ENCODE measurements at places on chromosomes 7 and 10.

DNA sequence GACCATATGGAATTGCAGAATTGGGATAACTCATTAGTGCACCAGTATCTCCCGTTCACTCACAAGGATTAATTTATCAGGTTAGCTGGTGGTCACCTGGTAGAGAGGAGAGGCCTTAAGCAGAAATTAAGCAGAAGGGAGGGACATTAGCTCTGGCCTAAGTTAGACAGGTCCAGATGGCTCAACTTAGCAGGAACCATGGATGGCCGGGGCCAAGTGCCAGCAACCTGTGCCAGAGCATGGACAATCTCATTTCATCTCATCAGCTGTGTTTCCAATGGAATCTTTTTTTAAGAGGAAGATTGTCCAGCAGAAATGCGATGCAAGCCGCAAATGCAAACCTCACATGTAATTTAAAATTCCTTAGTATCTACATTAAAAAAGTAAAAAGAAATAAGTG is 82.2 kb downstream of the JCAD start:
- DNase-seq = no peak

GRCh38 chr10:49106451-49106850 is 8.9 kb downstream of the VSTM4 start:
- DNase-seq = no peak

DNA sequence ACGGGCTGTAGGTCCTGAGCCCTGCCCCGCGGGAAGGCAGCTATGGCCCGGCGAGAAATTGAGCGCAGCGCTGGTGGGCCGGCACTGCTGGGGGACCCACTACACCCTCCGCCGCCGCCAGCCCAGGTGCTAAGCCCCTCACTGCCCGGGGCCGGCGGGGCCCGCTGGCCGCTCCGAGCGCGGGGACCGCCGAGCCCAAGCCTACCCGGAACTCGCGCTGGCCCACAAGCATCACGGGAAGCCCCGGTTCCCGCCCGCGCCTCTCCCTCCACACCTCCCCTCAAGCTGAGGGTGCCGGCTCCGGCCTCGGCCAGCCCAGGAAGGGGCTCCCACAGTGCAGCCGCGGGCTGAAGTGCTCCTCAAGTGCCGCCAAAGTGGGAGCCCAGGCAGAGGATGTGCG is 5.5 kb upstream of the CACUL1 start:
- no peak for DNase-seq

GRCh38 chr10:35827783-35828182 is 185.7 kb upstream of the FZD8 start:
- DNase-seq = no peak

- DNase-seq = no peak
Observed at GRCh38 chr7:64636386-64636785, 29.5 kb upstream of the ZNF107 start.

GRCh38 chr7:131008840-131009711 is 275.1 kb upstream of the KLF14 start:
- no peak for DNase-seq

DNA sequence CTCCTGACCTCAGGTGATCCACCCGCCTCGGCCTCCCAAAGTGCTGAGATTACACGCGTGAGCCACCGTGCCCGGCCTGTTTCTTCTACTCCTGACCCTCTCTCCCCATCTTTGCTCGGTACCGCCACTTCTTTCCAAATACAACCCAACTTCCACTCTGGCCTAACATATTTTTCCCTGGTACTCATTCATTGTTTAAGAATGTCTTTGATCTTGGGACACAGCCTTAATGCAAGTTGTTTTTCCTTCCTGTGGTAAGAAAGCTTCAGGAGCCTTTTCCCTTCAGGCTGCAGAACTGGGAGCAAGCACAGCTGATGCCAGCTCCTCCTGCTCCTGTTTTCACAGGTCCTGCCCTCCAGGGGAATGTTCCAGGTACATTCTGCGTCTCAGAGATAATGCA is 13.7 kb downstream of the CALML3 start:
- DNase-seq = no peak

GRCh38 chr7:29599026-29599425 is 35.4 kb downstream of the PRR15 start:
- no peak for DNase-seq

- DNase-seq = peak; percentile 73
Observed at GRCh38 chr10:97572214-97572989, at the start of gene ANKRD2. ANKRD2 (plus strand) TSS chr10:97572779; CDS start chr10:97572789, 10 bp downstream.

GRCh38 chr10:21501091-21501490 is 24.4 kb downstream of the SKIDA1 start:
- no peak for DNase-seq

DNA sequence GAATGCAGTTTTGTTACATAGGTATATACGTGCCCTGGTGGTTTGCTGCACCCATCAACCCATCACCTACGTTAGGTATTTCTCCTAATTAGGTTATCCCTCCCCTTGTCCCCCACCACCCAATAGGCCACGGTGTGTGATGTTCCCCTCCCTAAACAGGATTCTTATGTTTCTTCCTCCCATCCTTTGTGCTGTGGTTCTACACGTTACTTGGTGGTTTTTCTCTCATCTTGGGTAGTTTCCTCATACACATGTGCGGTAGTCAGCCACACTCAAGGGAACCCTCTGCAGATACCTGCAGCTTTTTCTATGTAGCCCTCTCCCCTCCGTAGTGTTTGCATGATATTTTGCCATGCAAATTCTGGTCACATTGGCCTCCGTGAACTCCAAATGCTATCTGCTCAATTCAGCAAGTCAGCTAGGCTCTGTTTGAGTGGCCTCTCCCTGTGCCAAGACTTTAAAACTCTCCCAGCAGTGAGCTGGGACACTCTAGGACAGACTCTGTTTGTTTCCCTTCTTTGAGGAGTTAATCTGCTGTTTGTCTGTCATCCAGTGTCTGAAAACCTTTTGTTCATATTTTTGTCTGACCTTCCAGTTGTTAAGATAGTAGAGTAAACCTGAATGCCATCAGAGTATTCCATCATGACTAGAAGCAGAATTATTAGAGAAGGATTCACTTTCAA is 41.0 kb downstream of the RABGEF1 start:
- no peak for DNase-seq

DNA sequence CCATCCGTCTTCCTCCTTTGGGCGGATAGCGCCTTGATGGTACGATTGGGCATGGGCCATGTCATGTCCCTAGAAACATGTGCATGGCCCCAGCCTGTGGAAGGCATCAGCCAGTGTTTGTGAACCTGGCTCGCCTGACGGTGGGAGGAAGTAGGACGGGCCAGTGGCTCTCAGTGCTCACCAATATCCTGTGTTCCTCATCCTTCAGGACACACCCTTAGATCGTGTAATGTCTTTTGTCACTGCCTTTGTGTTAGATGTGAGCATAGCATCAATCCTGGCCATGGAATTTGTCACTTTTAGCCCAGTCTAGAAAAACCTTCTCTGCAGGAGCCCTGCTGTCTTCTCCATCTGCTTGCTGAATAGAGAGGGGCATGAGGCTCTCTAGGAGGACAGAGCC is 77.6 kb downstream of the PFKFB3 start:
- DNase-seq = no peak

DNA sequence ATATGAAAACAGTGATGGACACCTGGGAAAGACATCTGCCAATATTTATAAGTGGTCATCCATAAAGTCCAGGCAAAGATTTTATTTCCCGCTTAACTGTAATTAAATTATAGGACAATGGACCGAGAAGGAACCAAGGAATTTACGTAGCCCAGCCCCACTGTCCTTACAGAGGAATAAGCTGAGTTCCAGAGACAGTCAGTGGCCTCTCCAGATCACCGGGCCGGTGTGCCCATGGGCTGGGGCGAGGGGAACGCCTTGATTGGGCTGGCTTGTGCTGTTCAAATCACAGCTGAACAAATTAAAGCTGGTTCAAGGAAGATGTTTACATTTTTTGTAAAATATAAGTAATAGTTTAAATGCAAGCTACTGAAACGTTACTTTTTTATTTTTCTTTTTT is 40.7 kb downstream of the PFKP start:
- DNase-seq = no peak

GRCh38 chr10:74827045-74827441 is 643 bp downstream of the KAT6B start:
- DNase-seq = no peak

GRCh38 chr7:40758590-40758989 is 623.8 kb downstream of the SUGCT start:
- DNase-seq = no peak

DNA sequence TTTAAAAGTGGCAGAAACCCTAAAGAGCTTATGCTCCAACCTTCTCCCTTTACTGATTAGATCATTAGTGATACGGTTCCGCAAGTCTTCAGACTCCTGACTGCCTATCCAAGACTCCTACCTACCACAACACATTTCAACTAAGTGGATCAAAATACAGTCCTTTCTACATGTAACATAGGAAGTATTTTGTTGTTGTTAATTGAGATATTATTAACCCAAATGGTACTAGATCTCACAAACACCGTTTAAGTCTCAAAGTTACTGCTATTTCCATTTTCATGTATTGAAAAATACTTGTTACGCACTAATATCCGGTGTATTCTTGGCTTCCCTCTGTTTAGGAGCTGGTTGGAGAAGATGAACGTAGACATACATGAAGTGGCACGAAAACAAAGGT is 1.1 kb downstream of the FAM237B start:
- DNase-seq = no peak

DNA sequence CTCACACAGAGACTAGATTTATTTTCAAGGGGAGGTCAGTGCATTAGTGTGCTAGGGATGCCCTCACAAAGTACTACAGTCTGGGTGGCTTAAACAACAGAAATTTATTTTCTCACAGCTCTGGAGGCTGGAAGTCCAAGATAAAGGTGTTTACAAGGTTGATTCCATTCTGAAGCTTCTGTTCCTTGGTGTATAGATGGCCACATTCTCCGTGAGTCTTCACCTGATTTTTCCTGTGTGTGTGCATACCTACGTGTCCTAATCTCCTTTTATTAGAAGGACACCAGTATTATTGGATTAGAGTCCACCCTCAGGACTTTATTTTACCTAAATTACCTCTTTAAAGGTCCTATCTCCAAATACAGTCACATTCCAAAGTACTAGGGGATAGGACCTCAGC is 91.7 kb upstream of the FRMD4A start:
- no peak for DNase-seq

DNA sequence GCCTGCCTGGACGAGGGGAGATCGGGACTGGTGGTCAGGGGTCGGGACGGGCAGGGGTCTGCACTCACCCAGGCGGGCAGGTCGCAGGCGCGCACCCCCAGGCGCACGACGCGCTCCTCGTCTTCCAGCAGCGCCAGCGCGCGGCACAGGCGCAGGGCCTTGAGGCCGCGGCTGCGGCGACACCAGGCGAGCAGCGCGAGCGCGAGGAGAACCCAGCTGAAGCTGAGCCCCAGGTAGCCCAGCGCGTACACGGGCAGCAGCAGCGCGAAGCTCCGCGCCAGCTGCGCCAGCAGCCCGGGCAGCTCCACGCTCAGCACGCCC is 328 bp downstream of the ESYT2 start:
- DNase-seq = no peak

- DNase-seq = no peak
Observed at GRCh38 chr7:30776971-30777370, 5.8 kb downstream of the MINDY4 start.

DNA sequence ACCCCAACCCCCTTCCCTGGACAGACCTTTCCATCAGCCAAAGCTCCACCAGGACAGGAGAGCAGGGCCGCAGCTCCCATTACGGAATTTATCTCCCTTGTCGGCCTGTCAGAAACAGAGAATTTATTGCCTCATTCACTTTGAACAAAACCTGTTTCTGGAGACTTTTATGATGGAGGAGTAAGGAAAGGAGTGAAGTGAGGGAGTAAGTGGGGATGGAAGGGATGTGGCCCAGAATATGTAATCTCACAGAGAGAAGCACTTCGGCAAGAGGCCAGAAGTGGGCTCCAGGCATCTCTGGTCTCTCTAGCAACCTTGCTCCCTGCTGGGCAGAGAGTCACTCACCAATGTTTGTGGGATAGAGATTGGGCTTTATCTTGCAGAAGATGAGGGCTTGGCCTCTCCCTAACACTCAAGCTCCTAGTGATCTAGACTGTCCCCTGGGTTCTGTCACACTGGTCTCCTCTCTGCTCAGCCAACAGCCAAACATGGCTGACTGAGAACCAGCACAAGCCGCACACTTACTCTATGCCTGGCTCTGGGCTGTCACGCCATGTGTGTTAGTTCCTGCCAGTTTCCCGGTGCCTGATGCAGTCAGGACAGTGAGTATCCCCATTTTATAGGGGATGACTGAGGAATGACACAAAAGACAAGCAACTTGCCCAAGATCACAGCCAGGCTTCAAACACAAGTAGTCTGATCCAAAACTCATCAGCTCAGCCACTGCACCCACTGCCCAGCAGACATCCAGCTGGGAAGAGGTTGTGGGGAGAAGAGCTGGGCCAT is 149.4 kb upstream of the ZMIZ1 start:
- DNase-seq = no peak

DNA sequence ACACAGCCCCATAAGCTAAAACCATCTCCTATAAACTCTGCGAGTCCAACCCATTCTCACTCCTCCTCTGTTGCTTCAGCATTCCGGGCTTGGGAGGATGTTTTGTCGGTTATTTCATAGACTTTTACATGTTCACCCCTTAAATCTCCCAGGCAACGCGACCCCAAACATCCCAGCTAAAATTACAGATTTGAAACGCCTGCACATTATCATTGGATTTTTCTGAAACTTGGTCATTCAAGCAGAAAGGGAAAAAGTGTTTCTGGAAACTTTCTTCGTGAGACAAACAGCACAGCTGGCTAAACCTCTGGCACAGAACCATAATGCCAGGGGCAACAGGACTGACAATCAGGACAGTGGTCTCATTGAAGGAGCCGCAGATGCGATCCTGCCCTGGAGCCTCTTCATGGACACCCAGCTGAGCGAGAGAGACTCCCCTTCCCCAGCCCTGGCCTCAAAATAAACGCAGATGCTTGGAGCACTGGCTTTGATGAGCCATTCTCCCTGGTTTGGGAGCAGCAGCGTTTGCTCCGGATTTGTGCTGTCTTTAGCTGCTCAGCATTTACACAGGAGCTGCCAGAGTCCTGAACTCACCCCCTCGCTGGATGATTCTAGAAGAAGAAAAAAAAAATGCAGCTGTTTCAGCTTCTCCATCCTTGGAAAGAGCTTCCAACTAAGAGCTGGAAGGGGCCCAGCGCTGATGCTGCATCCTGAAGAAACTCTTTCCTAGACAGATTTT is 30.1 kb downstream of the AFAP1L2 start:
- no peak for DNase-seq

DNA sequence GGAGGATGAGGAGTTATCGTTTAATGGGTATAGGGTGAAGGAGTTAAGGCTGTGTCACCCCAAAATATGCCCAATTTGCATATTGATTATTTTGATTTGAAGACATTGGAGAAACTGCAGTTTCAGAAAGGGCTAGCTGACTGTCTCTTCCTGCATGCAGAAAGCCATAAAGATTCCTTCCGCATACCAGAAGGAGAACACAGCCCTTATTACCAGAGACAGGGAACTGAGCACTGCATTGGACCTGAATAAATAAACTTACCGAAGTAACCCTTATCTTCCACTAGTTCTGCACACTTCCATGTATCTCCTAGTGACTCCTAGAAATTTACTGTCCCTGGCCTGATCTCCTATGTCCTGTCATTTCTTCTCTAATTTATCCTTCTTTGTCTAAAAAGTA is 821.9 kb upstream of the AUTS2 start:
- no peak for DNase-seq

DNA sequence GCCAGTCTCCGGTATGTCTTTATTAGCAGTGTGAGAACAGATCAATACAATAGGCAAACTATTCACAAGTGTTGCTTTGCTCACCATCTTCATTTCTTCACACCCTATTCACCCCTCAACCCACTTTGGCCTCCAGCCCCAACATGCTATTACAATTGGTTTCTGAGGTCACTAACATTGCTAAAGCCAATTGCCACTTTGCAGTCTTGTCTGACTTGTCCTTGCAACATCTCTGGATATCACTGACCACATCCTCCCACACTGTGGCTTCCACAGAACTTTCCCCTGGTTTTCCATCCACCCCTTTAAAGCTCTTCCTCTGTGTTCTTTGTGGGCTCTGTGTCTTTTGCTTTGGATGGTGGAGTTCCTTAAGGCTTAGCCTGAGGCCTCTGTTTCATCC is 5.2 kb upstream of the APBB1IP start:
- no peak for DNase-seq

All from hypothalamus (tissue), 51 donors.